ENCODE measurements at places on chromosomes 11 and 22. TPM values are rescaled to one million over a fixed set of nuclear protein-coding genes. Genes with fewer than 3 reads are reported as not detected.

- peak; percentile 56 for DNase-seq
These were observed 9.6 kb upstream of the CD248 start for GRCh38 chr11:66326261-66327111.

- DNase-seq, result no peak
These were observed 4.5 kb downstream of the RNH1 start for GRCh38 chr11:502288-503178.

GRCh38 chr11:1924181-1924580 lies 4.7 kb downstream of the TNNT3 start:
- no peak for DNase-seq

DNA sequence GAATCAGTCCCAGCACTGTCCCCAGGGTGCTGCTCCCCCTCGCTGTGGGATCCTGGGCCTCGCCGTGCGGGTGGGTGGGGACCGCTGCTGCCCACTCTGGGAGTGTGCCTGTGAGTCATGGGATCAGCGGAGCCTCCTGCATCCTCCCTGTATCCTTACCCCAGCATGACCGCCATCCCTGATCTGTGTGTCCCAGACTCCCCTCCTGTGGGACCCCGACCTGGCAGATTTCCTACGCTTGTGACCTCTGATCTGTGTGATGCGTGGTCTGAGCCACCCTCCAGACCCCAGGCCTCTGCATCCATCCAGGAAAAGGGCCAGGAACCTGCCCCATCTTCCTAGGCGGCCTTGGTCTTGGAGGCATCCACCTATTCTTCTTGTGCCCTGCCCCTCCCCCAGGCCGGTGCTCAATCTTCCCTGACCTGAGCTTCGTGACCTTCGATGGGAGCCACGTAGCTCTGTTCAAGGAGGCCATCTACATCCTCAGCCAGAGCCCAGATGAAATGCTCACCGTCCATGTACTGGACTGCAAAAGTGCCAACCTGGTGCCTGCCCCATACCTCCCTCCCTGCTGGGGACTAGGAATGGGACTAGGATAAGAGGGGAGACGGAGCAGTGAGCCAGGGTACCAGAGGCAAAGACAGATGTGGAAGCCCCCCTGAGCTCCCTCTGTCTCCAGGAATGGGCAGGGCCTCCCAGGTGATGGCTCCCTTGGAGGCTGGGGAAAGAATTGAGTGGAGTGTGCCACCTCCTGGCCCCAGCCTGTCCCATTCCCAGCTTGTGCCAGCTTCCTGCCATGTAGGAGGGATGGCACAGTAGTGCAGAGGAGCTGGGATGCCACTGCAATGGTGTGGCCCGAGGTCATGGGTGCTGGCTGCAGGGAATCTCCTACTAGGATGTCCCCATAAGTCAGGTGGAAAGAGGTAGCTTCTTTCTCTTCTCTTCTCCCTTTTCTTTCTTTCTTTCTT lies 65.4 kb downstream of the OTOG start:
- DNase-seq, result no peak

GRCh38 chr11:46392421-46393230 lies 1.1 kb upstream of the CHRM4 start:
- DNase-seq, result peak; percentile 47

GRCh38 chr11:96152623-96153022 lies 190.4 kb downstream of the MAML2 start:
- no peak for DNase-seq

GRCh38 chr11:3133261-3134217 lies 31.6 kb downstream of the OSBPL5 start:
- DNase-seq, result no peak

DNA sequence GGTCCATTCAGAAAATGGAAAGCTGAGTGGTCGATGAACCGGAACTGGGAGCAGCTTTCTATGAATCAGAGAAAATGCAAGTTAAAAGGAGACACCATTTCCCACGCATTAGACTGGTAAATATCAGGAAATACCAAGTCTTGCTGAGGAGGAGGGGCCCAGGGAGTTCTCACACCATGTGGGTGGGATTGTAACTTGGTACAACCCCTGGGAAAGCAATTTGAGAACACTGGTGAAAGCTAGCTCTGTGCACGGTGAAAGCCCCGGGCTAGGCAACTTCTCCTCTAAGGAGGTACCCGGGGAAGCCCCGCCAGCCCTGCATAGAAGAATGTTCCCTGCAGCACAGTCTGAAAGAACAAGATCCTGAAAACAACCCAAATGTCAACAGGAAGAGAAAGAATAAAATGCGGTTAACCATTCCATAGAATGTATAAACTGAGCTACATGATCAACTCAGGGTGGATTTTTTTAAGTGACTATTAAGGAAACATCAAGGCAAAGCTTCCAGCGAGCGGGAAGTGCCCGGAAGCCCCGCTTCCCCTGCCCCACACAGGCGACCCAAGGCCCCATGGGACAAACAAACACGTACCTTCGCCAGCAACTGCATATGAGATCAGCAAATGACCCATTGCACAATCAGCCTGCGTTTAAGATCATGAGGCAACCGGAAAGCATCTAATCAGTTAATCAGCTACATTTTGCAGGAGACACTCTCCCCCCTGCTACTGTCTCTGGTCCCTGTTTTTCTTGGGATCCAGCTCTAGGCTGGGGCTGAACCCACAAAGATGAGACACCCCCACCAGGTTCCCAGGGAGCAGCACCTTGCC lies 11.3 kb downstream of the SHANK2 start:
- no peak for DNase-seq

- DNase-seq, result no peak
These were observed 710.9 kb upstream of the FAT3 start for GRCh38 chr11:91513734-91514133.

GRCh38 chr11:115256397-115257197 lies 247.6 kb downstream of the CADM1 start:
- DNase-seq, result peak; percentile 27

The UBQLN3 gene
- total RNA-seq, result 0.16 TPM

The GDPD4 gene
- not detected for total RNA-seq

The YPEL1 gene
- 9.9 TPM for total RNA-seq

The SMTNL1 gene
- not detected for total RNA-seq

The SCUBE1 gene
- not detected for total RNA-seq

The SYT7 gene
- total RNA-seq, result 0.19 TPM

The SMC1B gene
- total RNA-seq, result not detected

The SLC35E4 gene
- total RNA-seq, result 3.4 TPM

The BRSK2 gene
- total RNA-seq, result 1.4 TPM

The ADM2 gene
- total RNA-seq, result 10.7 TPM

The TRIM29 gene
- total RNA-seq, result not detected

Data from T-cell (primary cell).